ENCODE measurements at places on chromosomes 1 and 21.

DNA sequence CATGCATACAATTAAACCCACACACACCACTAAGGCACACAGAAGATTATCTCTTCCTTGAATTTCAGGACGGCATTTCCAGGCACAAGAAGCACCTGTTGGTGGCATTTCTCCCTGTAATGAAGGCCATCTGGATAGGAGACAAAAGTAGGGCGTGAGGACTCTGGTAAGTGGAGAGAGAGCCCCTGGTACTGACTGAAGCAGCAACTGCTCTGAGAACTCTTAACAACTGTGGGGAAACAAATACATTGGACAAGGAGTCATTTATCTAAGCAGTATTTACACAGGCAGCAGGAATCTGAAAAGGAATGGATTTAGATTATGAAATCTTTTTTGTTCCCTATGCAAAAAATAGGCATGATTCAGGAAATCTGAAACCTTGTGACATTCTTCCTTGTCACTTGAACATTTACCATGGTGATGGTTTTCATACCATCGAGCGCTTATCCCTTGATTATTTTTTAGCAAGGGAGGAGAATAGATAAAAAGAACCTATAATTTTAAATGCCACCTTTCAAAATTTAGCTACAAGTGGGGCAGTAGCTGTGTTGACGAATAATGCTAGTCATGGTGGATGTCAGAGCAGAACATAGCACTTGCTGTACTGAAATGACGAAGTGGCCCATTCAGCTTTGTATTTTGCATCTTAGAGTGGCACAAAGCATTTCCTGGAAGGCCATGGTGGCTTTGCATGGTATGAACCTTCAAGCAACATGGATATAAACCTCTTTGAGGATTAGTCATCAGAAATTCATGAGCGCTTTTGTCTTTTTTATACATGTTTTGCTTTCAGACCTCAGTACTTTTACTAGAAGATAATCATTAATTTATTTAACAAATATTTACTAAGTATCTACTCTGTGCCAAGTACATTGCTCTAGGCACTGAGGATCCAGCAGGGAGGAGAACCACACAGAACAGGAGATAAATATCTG, 362.0 kb downstream of the ADGRL2 start:
- no peak for DNase-seq

GRCh38 chr1:67214420-67215174, 48.3 kb downstream of the IL23R start:
- DNase-seq = no peak

GRCh38 chr1:76470166-76470565, 395.6 kb downstream of the ST6GALNAC3 start:
- no peak for DNase-seq

DNA sequence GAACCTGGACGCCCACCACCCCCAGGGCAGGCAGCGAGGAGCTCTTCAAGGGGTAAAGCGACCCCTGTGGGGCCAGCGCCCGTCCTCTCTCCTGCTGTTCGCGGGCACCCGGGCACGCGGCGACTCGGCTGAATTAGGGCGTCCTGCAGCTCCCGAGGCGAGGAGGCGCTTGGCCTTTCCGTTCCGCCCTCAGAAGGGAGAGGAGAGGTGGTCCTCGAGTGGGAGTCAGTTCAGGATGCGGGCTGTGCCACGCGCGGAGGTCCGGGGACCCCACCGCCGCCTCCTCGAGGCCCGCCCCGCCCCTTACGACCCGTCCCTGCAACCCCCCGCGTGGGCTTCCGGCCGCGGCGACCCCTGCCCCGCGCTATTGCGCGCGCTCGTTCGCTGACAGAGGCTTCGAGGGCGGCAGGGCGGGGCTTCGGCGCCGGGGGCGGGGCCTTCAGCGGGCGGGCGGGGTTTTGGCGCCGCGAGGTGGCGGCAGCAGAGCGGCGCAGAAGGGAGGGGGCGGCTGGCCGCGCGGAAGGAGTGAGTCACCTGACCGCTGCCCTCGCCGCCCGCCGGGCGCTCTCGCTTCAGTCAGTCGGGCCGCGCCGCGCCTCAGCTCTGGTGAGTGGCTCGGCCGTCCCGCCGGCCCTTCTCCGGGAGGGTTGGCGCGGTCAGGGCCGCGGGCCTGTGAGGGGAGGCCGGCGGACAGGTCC, at the start of gene BACH1:
Gene BACH1 (plus strand): TSS at position 575 of the 698 bp plus-strand sequence. CDS start 22,359 bp downstream, outside the sequence.
- DNase-seq = peak; percentile 83

GRCh38 chr1:168767894-168768584, 39.0 kb upstream of the DPT start:
- no peak for DNase-seq

DNA sequence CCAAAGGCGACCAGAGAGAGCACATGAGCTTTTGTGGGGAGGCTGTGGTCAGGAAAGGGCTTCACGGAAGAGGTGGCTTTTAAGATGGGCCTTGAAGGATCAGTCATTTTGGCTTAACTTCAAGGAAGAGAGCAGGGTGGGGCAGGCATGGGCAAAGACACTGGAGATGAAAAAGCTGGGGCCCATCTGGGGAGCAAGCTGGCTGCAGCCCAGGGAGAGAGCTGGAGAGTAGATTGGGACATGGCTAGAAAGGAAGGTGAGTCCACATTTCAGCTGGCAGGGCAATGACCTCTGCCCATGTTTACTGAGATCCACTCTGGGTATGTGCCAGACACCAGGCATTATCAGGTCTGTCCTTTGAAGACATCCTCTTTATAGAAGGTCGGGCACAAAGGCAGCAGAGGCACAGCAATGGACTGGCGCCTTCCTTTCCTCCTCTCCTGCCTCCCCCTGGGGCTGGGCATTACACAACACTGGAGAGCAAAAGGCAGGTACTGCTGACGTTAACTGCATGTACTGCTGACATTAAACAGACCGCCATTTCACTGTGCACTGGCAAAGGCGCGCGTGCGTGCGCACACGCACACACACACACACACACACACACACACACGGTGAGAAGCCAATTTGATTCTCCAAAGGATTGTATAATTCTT, 2.2 kb upstream of the UBXN10 start:
- no peak for DNase-seq

- DNase-seq = no peak
These were observed 12.4 kb downstream of the HS2ST1 start for GRCh38 chr1:86926883-86927282.

Measured in activated CD8-positive, alpha-beta memory T cell treated with anti-CD3 and anti-CD28 coated beads for 48 hours (primary cell).